Activated naive CD4-positive, alpha-beta T cell treated with anti-CD3 and anti-CD28 coated beads for 36 hours (primary cell): ENCODE measurements at places on chromosomes 4 and X.

- DNase-seq: no peak
Measured at GRCh38 chr4:61933527-61933926, 733.4 kb downstream of the ADGRL3 start.

- no peak for DNase-seq
Measured at GRCh38 chrX:134240209-134240608, 3.2 kb downstream of the CCDC160 start.

- DNase-seq: no peak
Measured at GRCh38 chr4:45358573-45359506, 632.5 kb upstream of the GNPDA2 start.

DNA sequence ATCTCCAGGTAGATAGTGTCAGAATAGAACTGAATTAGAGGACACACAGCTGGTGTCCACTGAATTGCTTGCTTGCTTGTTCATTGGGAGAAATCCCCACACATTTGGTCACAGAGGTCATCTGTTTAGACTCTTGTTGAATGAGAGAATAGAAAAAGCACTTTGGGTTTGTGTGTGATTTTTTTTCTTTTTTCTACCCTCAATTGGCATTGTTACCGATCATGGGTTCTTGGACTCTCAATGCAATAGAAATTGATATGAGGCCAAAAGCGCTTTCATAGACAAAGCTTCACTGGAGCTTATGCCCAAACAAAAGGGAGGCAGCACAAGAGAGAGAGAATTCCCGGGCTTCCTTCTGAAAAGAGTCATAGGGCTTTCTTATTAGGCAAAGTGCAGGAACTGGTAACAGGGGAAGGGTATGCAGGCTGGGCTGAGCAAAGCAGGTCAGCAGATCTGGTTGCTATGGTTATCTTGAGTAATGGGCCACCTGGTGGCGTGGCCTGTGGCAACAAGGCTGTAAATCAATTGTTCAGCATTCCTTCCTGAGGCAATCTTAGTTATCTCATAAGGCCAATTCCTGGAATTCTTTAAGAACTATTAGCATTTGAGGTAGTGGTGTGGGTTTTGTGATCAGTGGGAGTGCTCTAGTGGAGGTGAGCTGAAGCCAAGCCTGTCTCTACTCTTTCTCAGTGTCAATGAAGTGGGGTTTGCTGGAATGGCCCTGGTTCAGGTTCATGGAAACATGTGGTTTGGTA lies 5.3 kb upstream of the GPR82 start:
- DNase-seq: no peak

DNA sequence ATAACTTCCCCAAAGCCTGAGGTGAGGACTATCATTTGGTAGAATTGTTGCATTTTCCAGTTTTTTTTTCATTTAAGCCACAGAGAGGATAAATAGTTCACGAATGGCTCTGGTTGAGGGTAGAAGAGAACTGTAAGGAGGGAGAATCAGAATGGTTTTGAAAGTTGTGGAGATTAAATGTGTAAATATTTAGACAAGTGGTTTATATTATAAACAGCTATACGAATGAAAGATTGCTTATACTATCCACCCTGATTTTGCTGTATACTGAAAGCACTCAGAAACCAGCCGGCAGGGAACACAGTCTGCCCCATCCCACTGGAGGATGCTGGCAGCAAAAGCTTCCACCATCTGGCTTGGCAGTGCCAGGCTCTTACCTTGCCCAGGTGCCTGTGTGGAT lies 341.1 kb downstream of the RAPGEF2 start:
- no peak for DNase-seq

GRCh38 chrX:110087485-110088356 lies 84.8 kb downstream of the TMEM164 start:
- peak; percentile 21 for DNase-seq

DNA sequence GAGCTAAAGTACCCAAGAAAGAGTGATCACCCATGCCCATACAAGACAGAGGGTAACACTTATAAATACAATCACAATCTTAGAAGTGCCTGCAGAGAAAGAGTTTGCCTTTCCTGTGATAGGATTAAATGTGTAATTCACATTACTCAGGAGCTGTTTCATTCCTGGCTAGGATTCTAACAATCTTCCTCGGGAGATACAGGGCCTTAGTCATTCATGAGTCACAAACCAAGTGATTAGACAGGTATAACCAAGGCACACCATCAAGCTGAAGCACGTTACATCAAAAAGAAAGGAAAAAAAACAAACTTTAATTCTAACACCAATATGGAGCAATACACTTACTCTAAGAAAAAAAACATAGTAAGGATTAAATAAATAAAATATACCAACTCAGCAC lies 14.9 kb downstream of the ABCG2 start:
- DNase-seq: no peak
